ENCODE measurements at places on chromosomes 2 and 18. TPM values are rescaled to one million over a fixed set of nuclear protein-coding genes. Genes with fewer than 3 reads are reported as not detected.

SAG gene
- total RNA-seq = 0.05 TPM

IL1RL2 gene
- not detected for total RNA-seq

FARP2 gene
- total RNA-seq = 38.1 TPM

BCL11A gene
- 0.21 TPM for total RNA-seq

ABCA12 gene
- not detected for total RNA-seq

CFAP221 gene
- not detected for total RNA-seq

HES6 gene
- total RNA-seq = 10.2 TPM

CDK15 gene
- total RNA-seq = not detected

EPAS1 gene
- total RNA-seq = 102 TPM

CYP26B1 gene
- not detected for total RNA-seq

NCL gene
- total RNA-seq = 1,329 TPM

AAK1 gene
- total RNA-seq = 108 TPM

ZNF385B gene
- total RNA-seq = not detected

GCG gene
- total RNA-seq = not detected

SLC30A3 gene
- 1.7 TPM for total RNA-seq

GRHL1 gene
- total RNA-seq = 1.4 TPM

NR4A2 gene
- 22.1 TPM for total RNA-seq

ARHGAP15 gene
- total RNA-seq = 54.1 TPM

GTF3C2 gene
- 66.9 TPM for total RNA-seq

HPCAL1 gene
- total RNA-seq = 102 TPM

RAB6C gene
- total RNA-seq = not detected

UGT1A4 gene
- total RNA-seq = not detected

DHRS9 gene
- total RNA-seq = 3.3 TPM

SULT1C2 gene
- total RNA-seq = not detected

DAPL1 gene
- total RNA-seq = not detected

EFEMP1 gene
- not detected for total RNA-seq

Measured in activated T-helper 2 cell treated with anti-CD3 and anti-CD28 coated beads, Interferon-gamma antibody, Interleukin-2, Interleukin-4, amounts not matched to agents 10 μg/mL and 5 μg/mL and 100 μg/mL, durations not matched to agents 14 hours and 24 hours and 36 hours (primary cell).